ENCODE measurements at places on chromosomes 2 and 18.

- no peak for DNase-seq
Observed at GRCh38 chr2:30984148-30984547, 154.1 kb downstream of the GALNT14 start.

GRCh38 chr18:79662034-79662433 lies 17.6 kb upstream of the CTDP1 start:
- no peak for DNase-seq

- DNase-seq, result no peak
Observed at GRCh38 chr2:206240327-206240726, 34.1 kb upstream of the ZDBF2 start.

GRCh38 chr2:200968735-200969134 lies 5.3 kb upstream of the ORC2 start:
- DNase-seq, result no peak

Data from CD4-positive, alpha-beta T cell treated with Interferon alpha-2 for 1 hour (primary cell).